CD8-positive, alpha-beta memory T cell (primary cell): ENCODE measurements at places on chromosomes 4 and X.

GRCh38 chrX:45142185-45142584 lies 58.5 kb downstream of the DIPK2B start:
- no peak overlapping the region for H3K27ac ChIP-seq
- no peaks in the 10 kb centered on the region for H3K36me3 ChIP-seq
- H3K4me1 ChIP-seq, result no peaks in the 10 kb centered on the region
- H3K4me3 ChIP-seq, result no peak overlapping the region
- DNase-seq, result no peak
- no peaks in the 10 kb centered on the region for H3K27me3 ChIP-seq

- no peak for DNase-seq
- no peaks in the 10 kb centered on the region for H3K4me1 ChIP-seq
- no peak overlapping the region for H3K4me3 ChIP-seq
- no peaks in the 10 kb centered on the region for H3K27me3 ChIP-seq
- H3K36me3 ChIP-seq, result no peaks in the 10 kb centered on the region
Measured at GRCh38 chr4:176500894-176501293, 181.1 kb downstream of the SPCS3 start.

DNA sequence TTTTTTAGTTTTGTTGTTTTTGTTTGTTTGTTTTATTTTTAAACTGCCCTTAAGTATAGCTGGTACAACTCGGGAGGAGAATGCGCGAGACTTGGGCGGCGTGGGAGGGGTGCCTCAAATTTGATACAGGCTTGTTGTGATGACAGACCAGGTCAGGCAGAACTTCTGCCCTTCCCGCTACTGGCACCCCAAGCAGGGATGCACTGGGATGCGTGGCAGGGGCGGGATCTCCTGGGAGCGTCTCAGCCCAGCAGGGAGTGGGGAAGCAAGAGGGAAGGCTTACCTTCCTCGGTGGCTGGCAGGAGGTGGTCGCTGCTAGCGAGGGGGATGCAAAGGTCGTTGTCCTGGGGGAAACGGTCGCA lies 851 bp downstream of the SFRP2 start:
- peaks cover 43% of the 10 kb centered on the region for H3K27me3 ChIP-seq
- H3K4me1 ChIP-seq, result peaks cover 40% of the 10 kb centered on the region
- no peaks in the 10 kb centered on the region for H3K36me3 ChIP-seq
- DNase-seq, result no peak
- no peak overlapping the region for H3K27ac ChIP-seq

- no peaks in the 10 kb centered on the region for H3K27me3 ChIP-seq
- H3K4me3 ChIP-seq, result no peak overlapping the region
- no peaks in the 10 kb centered on the region for H3K4me1 ChIP-seq
- DNase-seq, result no peak
- H3K27ac ChIP-seq, result no peak overlapping the region
Measured at GRCh38 chrX:34401411-34401810, 255.7 kb downstream of the TMEM47 start.
